ENCODE measurements at places on chromosomes 4 and X.

DNA sequence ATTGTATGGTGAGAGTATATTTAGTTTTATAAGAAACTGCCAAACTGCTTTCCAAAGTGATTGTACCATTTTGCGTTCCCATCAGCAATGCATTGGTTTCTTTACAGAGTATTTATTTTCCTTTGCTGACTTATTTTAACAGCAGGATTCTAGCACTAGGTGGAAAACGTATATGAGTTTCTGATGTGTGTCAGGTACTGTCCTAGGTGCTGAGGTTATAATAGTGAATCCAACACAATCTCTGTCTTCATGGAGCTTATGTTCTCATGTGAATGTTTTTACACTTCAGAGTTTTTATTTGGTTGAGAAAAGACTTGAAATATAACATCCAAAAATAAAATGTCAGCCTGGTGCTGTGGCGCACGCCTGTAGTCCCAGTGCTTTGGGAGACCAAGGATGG, 4.0 kb downstream of the REPS2 start:
- no peak for DNase-seq

GRCh38 chr4:80295336-80295735, 28.9 kb downstream of the FGF5 start:
- DNase-seq, result no peak

DNA sequence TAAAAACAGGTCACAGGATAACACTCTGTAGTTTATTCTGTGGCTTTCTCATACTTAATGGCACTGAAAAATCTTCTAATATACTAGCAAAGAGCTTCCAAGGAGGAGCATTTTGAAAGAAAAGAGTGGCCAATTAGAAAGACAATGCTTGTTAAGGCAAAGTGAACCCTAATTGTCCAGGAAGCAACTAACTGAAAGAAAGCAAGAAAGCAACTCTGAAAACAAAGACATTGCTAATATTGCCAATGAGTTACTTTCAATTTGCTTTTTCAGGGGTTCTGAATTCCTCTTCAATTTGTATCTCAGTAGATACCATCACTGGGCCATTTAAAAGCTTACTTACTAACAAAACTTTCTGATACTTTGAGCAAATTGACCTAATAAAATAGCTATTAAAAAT, 78.5 kb upstream of the MTNR1A start:
- no peak for DNase-seq

DNA sequence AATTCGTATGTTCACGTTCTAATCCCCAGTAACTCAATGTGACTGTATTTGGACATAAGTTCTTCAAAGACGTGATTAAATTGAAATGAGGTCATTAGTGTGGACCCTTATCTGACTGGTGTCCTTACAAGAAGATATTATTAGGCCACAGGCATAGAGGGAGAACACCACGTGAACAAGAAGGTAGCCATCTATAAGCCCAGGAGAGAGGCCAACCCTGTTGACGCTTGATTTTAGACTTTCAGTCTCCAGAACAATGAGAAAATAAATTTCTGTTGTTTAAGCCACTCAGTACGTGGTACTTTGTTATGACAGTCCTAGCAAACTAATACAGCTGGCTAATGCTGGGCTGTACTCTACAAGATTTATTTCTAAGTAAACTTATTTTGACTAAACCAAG, 1.5 kb upstream of the EIF1AX start:
- DNase-seq, result no peak

GRCh38 chr4:37381040-37381668, 136.6 kb downstream of the NWD2 start:
- no peak for DNase-seq

GRCh38 chr4:29009908-29010307, 1710.3 kb upstream of the PCDH7 start:
- DNase-seq, result no peak

- DNase-seq, result no peak
Measured at GRCh38 chrX:143635915-143636314, at the start of gene SLITRK4. Gene SLITRK4 (minus strand): TSS chrX:143636101. CDS start chrX:143631108, 4,993 bp downstream.

- DNase-seq, result no peak
Measured at GRCh38 chr4:7026107-7026506, 17.1 kb upstream of the TADA2B start.

DNA sequence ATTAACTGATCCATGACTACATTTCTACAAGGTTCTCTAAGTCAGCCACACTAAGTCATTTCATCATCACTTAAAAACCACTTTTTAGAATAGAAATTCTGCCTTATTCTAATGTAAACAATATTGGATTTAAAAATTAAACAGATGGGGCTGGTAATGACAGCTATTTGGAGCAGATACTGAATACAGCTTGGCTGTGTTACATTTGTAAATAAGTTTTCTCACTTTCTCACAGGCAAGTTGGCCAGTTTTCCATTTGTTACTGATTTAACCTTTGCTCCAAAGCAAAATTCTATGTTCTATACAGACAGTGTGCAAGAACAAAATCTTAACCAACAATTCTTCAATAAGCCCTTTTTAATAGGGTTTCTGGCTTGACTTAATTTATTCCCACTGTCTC, 370.7 kb downstream of the GRIA2 start:
- no peak for DNase-seq

DNA sequence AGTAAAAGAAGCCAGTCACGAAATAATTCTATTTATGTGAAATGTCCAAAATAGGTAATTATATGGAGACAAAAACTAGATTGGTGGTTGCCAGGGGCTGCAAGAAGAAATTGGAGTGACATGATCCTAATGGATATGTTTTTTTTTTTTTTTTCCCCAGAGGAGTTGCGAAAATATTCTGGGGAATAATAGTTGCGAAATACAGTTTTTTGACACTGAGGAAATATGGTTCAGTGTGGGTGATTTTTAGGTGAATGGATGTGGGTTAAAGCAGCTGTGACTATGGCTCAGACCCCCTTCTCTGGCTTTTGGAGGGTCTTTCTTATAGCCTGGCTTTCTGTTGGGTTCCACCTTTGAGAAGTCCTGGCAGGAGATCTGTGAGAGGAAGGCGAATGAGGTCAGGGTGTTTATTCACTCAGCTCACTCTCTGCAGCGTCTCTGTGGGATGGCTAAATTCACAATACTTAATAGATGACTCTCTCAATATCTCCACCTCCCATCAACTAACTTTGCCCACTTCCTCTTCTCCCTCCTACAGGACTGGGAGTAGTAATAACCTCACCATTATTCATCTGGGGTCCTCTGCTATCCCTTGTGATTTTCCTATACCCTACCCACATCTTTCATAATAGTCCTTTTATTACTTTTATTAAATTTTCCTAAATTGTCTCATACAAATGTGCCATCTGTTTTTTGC, 15.3 kb upstream of the RAB9B start:
- DNase-seq, result no peak

- DNase-seq, result no peak
Measured at GRCh38 chr4:89469930-89470375, 162.4 kb upstream of the GPRIN3 start.

- no peak for DNase-seq
Measured at GRCh38 chrX:97234471-97235081, 350.9 kb downstream of the RPA4 start.

GRCh38 chr4:125244848-125245450, 69.8 kb upstream of the FAT4 start:
- no peak for DNase-seq

DNA sequence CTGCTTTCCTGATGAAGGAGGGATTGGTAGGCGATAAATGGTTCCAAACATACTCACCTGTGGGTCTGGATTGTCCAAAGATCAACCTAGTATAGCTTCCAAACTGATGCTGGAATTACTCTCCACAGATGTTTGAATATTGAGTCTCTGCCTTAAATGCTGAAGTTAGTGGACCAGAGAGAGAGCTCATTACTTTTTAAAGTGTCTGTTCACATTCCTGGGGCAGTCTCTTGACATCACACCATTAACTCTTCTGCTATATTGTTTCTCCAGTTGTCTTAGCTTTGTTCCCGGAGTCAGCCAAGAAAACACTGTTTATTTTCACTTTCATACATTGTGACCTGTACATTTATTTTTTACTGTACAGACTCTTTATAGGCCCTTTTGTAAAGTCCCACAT, 35.4 kb downstream of the ARHGEF38 start:
- no peak for DNase-seq

DNA sequence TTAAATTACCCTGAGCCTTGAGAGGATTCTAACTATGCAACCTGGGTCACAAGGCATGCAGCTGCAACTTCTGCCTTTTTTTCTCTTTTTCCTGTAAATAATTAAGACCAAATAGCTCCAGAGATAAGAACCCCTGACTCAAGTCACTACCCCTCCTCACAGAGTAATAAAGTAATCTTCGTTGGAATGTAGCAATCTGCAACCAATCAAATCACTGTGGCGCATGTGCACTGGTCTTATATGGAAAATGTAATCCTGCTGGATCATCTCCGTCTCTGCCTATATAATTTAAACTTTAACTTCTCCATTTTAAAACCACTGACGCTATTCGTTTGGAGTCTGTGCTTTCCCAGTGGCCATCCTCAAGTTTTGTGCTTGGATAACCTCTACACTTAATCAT, 6.1 kb upstream of the EFHC2 start:
- DNase-seq, result no peak

DNA sequence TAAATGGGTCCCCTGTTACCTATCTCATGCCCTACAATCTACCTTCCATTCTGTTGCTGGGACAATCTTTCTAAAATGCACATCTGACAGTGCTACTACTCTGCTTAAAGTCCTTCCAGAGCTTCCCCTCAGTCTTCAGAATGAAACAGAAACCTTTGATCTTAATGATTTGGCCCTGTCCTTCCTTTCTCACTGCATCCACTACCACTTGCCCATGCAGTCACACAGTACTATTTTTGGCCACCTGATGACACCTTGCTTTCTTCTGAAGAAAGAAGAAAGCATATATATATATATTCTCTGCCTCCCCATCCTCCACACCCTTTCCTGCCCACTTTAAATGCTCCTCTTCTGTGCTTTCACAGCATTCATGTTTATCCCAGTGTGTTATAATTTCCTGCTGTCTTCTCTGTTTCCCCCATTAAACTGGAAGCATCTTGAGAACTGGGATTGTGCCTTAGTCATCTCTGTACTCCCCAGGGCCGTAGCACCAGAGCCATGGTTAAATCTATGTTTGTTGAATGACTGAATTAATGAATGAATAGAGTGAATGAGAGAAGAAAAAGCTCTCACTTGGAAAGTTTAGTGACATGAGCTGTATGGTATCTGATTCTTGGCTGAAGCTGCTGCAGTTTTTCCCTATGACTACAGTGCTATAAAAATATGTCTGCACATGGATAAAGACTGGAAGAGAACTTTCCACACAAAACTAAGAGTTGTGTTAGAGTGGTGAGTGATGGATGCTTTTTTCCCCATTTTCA, 56.2 kb downstream of the RTL9 start:
- DNase-seq, result no peak

- DNase-seq, result no peak
Measured at GRCh38 chr4:40055511-40055862, 1.2 kb upstream of the N4BP2 start.

DNA sequence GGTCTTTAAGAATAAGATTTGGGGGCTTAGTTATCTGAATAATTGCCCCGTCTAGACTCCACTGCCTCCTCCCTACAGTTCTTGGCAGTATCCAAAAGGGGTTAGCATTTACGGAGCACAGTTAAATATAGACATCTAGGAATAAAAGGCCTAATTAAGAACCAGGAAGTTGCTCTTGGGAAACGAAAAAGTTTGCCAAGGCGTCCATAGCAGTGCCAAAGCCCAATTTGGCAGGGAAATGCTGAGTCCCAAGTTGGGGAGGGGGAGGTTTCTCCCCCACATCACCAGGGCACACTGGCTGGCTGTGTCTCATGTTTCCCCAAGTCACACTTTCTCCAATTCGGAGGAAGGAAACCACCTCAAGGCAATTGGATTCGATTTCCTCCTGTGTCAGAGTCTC, 338.7 kb downstream of the FBXW7 start:
- no peak for DNase-seq

DNA sequence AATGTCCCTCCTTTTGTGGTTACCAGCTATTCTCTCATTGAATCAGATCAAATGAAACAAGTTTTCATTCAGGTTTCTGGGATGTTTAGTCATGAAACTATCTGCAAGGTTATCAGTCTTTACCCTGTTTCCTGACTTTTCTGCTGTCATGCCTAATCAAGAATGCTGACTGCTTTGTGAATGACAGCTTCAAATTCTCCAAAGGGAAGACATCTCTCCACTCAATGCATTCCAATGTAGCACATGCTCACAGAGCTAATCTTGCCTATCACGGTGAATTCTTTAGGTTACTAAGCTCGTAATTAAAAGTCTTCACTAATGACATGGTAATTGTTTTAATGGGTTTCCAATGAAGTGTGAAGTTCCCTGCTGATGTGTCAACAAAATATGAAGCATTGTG, 1068.5 kb downstream of the PCDH7 start:
- no peak for DNase-seq

- no peak for DNase-seq
Measured at GRCh38 chr4:72761368-72762038, 192.5 kb upstream of the ADAMTS3 start.

GRCh38 chrX:23656684-23657083, 10.6 kb upstream of the PRDX4 start:
- DNase-seq, result no peak

DNA sequence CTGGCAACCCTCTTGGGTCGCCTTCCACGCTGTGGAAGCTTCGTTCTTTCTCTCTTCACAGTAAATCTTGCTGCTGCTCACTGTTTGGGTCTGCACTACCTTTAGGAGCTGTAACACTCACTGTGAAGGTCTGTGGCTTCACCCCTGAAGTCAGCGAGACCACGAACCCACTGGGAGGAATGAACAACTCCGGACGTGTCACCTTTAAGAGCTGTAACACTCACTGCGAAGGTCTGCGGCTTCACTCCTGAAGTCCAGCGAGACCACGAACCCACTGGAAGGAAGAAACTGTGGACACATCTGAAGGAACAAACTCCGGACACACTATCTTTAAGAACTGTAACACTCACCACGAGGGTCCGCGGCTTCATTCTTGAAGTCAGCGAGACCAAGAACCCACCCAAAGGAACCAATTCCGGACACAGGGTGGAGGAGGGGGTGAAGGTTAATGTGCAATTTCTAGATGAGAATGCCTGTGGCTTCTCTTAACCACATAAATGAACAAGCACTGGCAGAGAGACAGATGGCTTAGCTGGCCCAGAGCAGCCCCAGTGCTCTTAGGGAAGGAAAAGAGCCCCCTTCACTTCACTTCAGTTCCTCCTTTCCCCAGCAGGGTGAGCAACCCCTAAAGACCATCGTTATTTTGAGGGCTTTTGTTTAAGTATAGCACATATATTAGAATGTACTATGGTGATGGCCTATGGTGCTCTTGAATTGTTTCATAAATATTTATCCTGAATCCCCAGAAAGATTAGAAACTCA, 73.0 kb downstream of the LUZP4 start:
- no peak for DNase-seq

GRCh38 chrX:8845469-8845868, 44.3 kb upstream of the FAM9A start:
- no peak for DNase-seq

DNA sequence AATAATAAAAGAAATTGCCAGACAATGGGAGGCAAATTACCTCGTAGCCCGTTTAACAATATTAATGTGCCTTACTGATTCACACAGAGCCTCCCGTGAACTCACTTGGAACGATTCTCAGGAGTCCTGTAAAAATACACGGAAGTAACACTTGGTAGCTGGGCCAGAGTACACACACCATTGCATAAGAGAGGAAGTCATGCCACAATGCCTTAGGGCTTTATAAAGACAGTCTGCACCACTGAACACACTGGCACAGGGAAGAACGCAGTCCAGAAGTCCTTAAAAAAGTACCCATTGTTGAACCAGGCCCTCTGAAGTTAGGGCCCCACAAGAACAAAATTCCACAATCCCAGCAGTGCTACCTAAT, 15.1 kb downstream of the SLC2A9 start:
- DNase-seq, result no peak

- DNase-seq, result no peak
Measured at GRCh38 chr4:156238171-156238570, 284.5 kb upstream of the CTSO start.

- no peak for DNase-seq
Measured at GRCh38 chrX:7378406-7378805, 230.5 kb upstream of the PUDP start.

Measured in NCI-H2227 treated with DMSO at 0.1 percent for 48 hours (cell line).